ENCODE measurements at places on chromosomes 3 and 15. TPM values are rescaled to one million over a fixed set of nuclear protein-coding genes. Genes with fewer than 3 reads are reported as not detected.

The DLEC1 gene
- 0.05 TPM for total RNA-seq

The ENTPD3 gene
- total RNA-seq, result 0.03 TPM

The AMT gene
- 0.38 TPM for total RNA-seq

The HAPLN3 gene
- total RNA-seq, result 27.6 TPM

The ARL14 gene
- 0.40 TPM for total RNA-seq

The SCN11A gene
- total RNA-seq, result not detected

The GOLGA6L6 gene
- not detected for total RNA-seq

The TP53BP1 gene
- total RNA-seq, result 15.4 TPM

The REC114 gene
- not detected for total RNA-seq

The MLH1 gene
- total RNA-seq, result 30.1 TPM

The CCDC54 gene
- not detected for total RNA-seq

The ITIH3 gene
- not detected for total RNA-seq

The TRPM1 gene
- not detected for total RNA-seq

The FAM107A gene
- 0.17 TPM for total RNA-seq

The RASA2 gene
- 7.5 TPM for total RNA-seq

The CIDEC gene
- total RNA-seq, result 88.8 TPM

The RTP3 gene
- not detected for total RNA-seq

The ZNF662 gene
- not detected for total RNA-seq

The SQOR gene
- total RNA-seq, result 79.3 TPM

The RAP2B gene
- 7.7 TPM for total RNA-seq

All from A549 treated with Hydrocortisone at 1 μM for 4 hours (cell line).